Activated CD8-positive, alpha-beta T cell treated with anti-CD3 and anti-CD28 coated beads, Interleukin-2, amount 10 ng/mL, durations not matched to agents 7 days and 5 days (primary cell): ENCODE measurements at places on chromosomes 2 and 18.

DNA sequence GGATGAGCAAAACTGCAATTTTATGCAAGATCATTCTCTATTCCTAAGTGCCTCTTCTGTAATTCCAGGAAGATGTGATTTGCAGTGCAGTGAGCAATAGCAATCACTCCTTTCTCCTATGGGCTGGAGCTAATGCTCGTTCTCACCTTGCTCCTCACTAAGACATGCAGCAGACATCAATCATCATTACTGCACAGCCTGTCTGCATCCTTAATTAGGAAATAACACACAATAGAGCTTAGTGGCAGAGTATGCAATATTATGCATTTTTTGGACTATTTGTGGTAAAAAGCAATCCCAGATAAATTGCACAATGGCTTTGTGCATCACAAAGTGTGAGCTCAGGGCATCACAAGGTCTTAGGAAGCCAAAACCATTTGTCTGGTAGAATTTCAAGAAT lies 32.6 kb upstream of the RAPH1 start:
- no peak for DNase-seq
- peaks cover 12% of the 10 kb centered on the region for H3K27me3 ChIP-seq
- no peaks in the 10 kb centered on the region for H3K36me3 ChIP-seq
- H3K27ac ChIP-seq = no peak overlapping the region

- no peak overlapping the region for H3K4me3 ChIP-seq
- no peak for DNase-seq
- H3K4me1 ChIP-seq = no peaks in the 10 kb centered on the region
- no peaks in the 10 kb centered on the region for H3K36me3 ChIP-seq
Observed at GRCh38 chr18:49582579-49582978, 20.7 kb downstream of the LIPG start.

- H3K27me3 ChIP-seq = no peaks in the 10 kb centered on the region
- no peaks in the 10 kb centered on the region for H3K36me3 ChIP-seq
- no peaks in the 10 kb centered on the region for H3K4me1 ChIP-seq
- no peak overlapping the region for H3K4me3 ChIP-seq
- H3K27ac ChIP-seq = no peak overlapping the region
Observed at GRCh38 chr2:192969055-192969454, 774.3 kb upstream of the TMEFF2 start.

- H3K4me1 ChIP-seq = no peaks in the 10 kb centered on the region
- H3K4me3 ChIP-seq = no peak overlapping the region
- H3K36me3 ChIP-seq = no peaks in the 10 kb centered on the region
Observed at GRCh38 chr2:189552334-189552990, 28.1 kb downstream of the SLC40A1 start.

DNA sequence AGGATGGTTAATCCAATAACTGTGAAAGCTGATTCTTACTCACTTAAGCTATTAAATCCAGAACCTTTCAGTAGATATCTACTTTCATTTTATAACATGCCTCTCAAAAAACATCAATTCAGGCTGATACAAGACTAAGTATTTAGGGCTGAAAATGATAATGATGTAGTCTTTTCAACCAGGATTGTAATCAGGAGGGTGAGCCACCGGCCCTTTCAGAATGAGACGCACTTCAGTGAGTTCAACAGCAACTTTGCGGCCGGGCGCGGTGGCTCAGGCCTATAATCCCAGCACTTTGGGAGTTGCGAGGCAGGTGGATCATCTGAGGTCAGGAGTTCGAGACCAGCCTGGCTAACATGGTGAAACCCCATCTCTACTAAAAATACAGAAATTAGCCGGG lies 30.4 kb downstream of the RBMS1 start:
- no peaks in the 10 kb centered on the region for H3K27me3 ChIP-seq
- no peak overlapping the region for H3K4me3 ChIP-seq
- peaks cover 28% of the 10 kb centered on the region for H3K36me3 ChIP-seq
- no peak for DNase-seq
- peaks cover 29% of the 10 kb centered on the region for H3K4me1 ChIP-seq

DNA sequence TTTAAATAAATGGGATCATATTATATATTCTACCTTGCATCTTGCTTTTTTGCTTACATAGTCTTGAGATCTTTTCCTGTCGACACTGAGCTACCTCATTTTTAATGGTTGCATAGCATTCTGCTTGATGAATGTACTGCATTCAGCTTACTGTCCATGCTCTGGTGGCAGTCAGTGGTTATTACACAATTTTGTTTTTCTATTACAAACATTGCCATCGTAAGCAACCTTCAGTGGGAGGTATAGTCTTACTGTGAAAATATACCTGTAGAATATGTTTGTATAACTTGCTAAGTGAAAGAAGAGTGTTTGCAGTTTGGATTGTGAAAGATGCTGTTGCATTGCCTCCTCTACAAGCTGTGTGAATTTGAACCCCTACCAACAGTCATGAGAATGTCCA lies 43.4 kb downstream of the UBXN4 start:
- H3K4me1 ChIP-seq = peaks cover 4% of the 10 kb centered on the region
- no peaks in the 10 kb centered on the region for H3K27me3 ChIP-seq
- peaks cover 65% of the 10 kb centered on the region for H3K36me3 ChIP-seq
- H3K27ac ChIP-seq = no peak overlapping the region
- H3K4me3 ChIP-seq = no peak overlapping the region

DNA sequence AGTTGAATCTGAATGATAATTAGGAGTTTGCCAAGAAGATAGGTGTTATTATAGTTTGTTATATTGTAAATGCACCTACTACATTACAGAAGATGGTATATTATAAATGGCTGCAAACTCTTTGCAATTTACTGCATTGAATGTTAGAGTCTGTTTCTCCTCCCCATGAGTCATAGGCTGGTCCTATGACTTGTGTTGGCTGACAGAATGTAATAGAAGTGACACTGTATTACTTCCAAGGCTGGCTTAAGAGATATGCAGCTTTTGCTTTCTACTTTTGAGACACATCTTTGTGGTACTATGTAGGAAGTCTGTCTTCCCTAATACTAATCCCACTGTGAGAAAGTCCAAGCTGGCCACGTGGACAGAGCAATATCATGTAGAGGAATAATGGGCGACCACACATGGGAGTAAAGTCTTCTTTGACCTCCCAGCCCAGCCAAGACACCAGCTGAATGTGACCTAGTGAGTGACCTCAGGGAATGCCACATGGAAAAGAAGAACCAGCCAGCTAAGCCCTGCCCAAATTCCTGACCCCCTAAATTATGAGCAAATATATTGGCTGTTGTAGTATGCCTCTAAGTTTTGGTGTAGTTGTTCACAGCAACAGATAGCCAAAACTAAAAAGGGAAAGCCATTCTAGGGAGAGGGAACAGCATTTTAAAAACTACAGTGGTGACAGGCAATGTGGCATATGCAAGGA lies 6.8 kb upstream of the DDX1 start:
- no peaks in the 10 kb centered on the region for H3K4me1 ChIP-seq
- H3K27ac ChIP-seq = no peak overlapping the region
- H3K36me3 ChIP-seq = no peaks in the 10 kb centered on the region
- no peak overlapping the region for H3K4me3 ChIP-seq
- DNase-seq = peak; percentile 2

- peaks cover 8% of the 10 kb centered on the region for H3K4me1 ChIP-seq
Observed at GRCh38 chr2:27162151-27163121, 13.6 kb downstream of the TCF23 start.

DNA sequence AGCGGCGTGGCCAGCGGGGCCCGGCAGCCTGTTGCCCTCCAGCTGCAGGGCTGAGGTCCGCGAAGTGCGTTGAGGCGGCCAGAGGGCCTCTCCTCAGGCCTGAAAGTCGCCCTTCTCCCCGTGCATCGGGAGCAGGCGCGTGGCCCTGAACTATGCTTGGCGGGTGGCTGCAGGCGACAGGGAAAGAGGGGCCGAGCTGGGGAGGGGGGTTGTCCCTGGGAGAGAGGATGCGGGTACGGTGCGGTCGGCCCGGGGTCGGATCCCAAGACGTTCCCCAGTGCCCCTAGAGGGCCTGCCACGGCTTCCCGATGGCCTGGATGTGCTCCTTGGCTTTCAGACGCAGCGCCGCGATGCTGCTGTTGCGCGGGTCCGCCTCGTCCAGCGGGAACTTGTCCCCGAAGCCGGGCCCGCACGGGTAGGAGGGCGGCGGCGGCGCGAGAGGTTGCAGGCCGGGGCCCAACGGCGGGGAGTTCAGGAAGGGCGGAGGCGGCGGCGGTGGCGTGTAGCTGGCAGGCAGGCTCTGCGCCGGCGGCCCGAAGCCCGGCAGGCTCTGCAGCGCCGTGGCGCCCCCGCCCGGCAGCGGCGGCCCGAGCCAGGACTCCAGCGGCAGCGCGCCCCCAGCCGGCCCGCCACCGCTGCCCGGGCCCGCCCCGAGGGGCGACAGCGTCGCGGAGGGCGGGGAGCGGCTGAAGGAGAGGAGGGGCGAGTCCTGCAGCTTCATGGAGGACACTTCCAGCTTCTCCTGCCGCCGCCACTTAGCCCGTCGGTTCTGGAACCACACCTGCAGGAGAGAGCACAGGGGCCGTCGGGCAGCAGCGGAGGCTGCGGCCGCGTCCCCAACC lies 4.3 kb downstream of the RAX start:
- peak overlapping the region; percentile 20 for H3K4me3 ChIP-seq
- no peak overlapping the region for H3K27ac ChIP-seq
- H3K36me3 ChIP-seq = no peaks in the 10 kb centered on the region
- H3K27me3 ChIP-seq = peaks cover 75% of the 10 kb centered on the region
- peak; percentile 52 for DNase-seq
- peaks cover 24% of the 10 kb centered on the region for H3K4me1 ChIP-seq

GRCh38 chr2:43313642-43314017 lies 87.2 kb upstream of the ZFP36L2 start:
- H3K4me1 ChIP-seq = peaks cover 12% of the 10 kb centered on the region
- H3K36me3 ChIP-seq = peaks cover 3% of the 10 kb centered on the region
- H3K27ac ChIP-seq = no peak overlapping the region
- no peaks in the 10 kb centered on the region for H3K27me3 ChIP-seq
- no peak overlapping the region for H3K4me3 ChIP-seq
- DNase-seq = no peak

DNA sequence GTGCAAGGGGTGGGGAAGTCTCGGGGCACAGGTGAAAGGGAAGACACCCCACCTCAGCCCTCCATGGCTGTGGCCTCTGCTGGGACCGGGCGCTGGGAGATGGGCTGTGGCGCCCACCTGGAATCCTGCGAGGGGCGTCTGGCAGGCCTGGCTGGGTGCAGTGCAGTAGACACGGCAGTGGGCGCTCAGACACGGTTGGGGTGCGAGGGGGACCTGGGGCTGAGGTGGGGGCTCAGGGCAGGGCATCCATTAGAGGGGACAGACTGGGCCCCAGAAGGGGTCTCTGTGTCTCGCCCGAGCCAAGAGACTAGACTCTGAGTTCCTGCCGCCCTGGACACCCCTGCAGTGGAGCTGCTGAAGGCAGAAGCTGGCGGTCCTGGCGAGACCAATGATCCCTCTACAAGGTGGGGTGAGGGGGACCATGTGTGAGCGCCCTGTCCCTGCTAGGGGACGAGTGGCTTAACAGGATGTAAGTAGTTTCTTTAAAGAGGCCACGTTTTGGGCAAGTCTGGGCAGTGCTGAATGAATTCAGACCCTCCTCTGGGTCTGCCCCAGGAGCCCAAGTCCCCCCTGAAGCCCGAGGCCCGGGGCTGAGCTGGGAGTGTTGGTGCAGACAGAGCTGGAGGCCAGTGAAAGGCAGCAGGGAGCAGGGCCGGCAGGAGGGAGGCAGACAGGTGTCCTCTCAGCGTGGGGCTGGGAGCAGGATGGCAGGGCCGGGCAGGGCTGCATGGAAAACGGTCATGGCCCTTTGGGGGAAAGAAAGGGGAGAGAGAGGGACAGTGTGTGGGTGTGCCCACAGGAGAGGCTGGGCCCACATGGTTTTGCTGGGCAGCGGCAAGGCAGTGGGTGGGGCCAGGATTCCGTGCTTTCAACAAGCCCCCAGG lies 57.2 kb downstream of the HS6ST1 start:
- peaks cover 4% of the 10 kb centered on the region for H3K4me1 ChIP-seq
- DNase-seq = no peak
- H3K4me3 ChIP-seq = no peak overlapping the region
- peaks cover 5% of the 10 kb centered on the region for H3K27me3 ChIP-seq
- no peak overlapping the region for H3K27ac ChIP-seq

DNA sequence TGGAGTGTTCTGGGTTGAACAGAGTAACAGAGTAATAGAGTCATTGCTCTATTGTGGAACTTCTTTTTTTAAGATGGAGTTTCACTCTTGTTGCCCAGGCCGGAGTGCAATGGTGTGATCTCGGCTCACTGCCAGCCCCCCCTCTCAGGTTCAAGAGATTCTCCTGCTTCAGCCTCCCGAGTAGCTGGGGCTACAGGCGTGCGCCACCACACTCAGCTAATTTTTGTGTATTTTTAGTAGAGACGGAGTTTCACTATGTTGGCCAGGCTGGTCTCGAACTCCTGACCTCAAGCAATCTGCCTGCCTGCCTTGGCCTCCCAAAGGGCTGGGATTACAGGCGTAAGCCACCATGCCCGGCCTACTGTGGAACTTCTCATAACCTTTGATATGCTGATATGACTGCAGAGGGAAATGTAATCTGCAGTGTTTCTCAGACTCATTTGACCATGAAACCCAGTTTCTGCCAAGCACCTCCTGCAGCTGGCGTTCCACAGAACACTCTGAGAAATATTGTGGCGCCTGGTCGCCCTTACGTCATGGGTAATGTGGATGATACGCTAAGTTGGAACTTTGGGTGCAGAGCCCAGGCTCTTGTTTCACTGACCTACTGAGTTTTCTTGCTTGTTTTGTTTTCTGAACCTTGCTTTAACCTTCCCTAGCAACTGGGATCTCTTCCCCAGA lies 213.8 kb downstream of the BCL2 start:
- peaks cover 10% of the 10 kb centered on the region for H3K27me3 ChIP-seq
- H3K27ac ChIP-seq = no peak overlapping the region
- no peak overlapping the region for H3K4me3 ChIP-seq
- peaks cover 4% of the 10 kb centered on the region for H3K36me3 ChIP-seq
- DNase-seq = no peak

GRCh38 chr2:69214898-69215297 lies 172.1 kb downstream of the GFPT1 start:
- no peaks in the 10 kb centered on the region for H3K36me3 ChIP-seq
- no peak overlapping the region for H3K27ac ChIP-seq
- no peaks in the 10 kb centered on the region for H3K4me1 ChIP-seq
- H3K4me3 ChIP-seq = no peak overlapping the region
- H3K27me3 ChIP-seq = peaks cover 2% of the 10 kb centered on the region

GRCh38 chr18:213966-214365 lies 53.9 kb downstream of the THOC1 start:
- H3K4me3 ChIP-seq = no peak overlapping the region
- no peak overlapping the region for H3K27ac ChIP-seq
- H3K36me3 ChIP-seq = peaks cover 79% of the 10 kb centered on the region

- peaks cover 71% of the 10 kb centered on the region for H3K4me1 ChIP-seq
- H3K27ac ChIP-seq = peak overlapping the region; percentile 91
- peak; percentile 32 for DNase-seq
- H3K27me3 ChIP-seq = no peaks in the 10 kb centered on the region
Observed at GRCh38 chr2:85584857-85585780, 888 bp downstream of the VAMP5 start.

GRCh38 chr2:238645095-238645494 lies 202.8 kb upstream of the TWIST2 start:
- no peaks in the 10 kb centered on the region for H3K4me1 ChIP-seq
- no peak for DNase-seq
- H3K27ac ChIP-seq = no peak overlapping the region
- H3K27me3 ChIP-seq = peaks cover 8% of the 10 kb centered on the region

DNA sequence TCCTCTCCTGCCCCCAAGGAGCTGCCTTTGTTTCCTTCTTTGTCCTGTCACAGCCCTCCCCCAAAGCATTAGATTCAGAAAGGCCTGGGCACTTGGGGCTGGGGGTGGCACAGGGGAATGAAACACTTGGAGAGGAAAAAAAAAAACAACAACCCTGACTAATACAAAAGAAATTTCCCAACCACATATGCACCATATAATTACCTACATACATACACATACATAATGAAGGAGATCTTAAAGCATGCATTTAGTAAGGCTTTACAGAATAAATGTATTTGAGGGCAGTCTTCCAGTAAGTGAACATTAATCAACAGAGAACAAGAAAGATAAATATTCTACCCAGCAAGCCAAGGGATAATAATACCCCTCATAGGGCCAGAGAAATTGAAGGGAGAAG lies 70.0 kb upstream of the PPP1CB start:
- no peaks in the 10 kb centered on the region for H3K27me3 ChIP-seq
- H3K4me3 ChIP-seq = no peak overlapping the region
- H3K27ac ChIP-seq = peak overlapping the region; percentile 64
- no peaks in the 10 kb centered on the region for H3K36me3 ChIP-seq
